ENCODE measurements at places on chromosomes 7 and 10.

DNA sequence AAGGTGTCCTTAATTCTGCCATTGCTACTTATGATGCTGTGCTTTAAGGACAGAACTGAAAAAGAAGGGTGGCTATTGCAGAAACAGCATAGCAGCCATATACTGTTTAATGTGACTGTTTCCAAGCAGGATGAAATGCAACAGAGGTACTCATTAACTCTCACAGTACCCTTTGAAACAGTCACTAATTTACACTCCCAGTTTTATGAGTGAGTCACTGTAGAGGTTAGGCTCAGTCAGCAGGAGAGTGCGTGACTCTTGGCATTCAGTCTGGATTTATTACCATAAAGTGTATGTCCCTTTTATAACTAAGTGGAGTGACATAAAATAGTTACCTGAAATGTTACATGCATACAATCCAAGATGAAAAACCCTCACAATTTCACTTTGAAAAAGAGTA lies 27.7 kb downstream of the ALDH18A1 start:
- no peak for DNase-seq

DNA sequence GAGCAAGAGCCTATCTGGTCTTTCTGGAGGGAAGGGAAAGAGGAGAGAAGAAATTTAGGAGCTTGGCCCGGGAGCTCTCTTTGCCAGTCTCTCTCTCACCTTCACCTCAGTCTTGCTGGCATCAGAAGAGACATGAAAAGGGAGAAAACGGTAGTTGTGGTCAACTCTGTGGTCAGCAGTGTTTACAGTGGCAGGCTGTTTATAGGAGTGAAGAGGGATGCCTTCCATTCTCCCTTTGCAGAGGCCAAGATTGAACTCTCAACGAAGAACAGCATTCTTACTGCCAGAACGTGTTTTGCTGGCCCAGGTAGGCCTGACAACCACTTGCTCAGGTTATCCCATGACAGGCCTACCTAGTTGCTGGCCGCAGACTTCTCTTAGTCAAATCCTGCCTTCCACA lies 133.3 kb downstream of the CCDC3 start:
- no peak for DNase-seq

- peak; percentile 67 for DNase-seq
Measured at GRCh38 chr10:59234816-59235429, 58.5 kb downstream of the PHYHIPL start.

GRCh38 chr10:106506526-106507283 lies 657.8 kb downstream of the SORCS1 start:
- DNase-seq, result peak; percentile 60

DNA sequence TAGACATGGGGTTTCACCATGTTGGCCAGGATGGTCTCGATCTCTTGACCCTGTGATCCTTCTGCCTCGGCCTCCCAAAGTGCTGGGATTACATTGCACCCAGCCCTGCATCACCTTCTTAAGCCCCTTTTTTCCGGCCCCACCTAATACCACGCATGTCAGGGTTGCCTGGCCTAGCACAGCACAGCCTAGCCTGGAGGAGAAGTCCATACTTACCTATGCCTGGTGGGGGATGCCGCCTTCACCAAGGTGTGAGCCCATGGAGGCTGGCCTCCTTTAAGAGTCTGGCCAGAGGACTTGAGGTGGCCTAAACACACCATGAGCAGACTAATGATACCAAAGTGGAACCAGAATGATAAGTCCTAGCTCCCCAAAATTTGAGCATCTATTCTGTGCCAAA lies 22.0 kb upstream of the CUX1 start:
- DNase-seq, result no peak

DNA sequence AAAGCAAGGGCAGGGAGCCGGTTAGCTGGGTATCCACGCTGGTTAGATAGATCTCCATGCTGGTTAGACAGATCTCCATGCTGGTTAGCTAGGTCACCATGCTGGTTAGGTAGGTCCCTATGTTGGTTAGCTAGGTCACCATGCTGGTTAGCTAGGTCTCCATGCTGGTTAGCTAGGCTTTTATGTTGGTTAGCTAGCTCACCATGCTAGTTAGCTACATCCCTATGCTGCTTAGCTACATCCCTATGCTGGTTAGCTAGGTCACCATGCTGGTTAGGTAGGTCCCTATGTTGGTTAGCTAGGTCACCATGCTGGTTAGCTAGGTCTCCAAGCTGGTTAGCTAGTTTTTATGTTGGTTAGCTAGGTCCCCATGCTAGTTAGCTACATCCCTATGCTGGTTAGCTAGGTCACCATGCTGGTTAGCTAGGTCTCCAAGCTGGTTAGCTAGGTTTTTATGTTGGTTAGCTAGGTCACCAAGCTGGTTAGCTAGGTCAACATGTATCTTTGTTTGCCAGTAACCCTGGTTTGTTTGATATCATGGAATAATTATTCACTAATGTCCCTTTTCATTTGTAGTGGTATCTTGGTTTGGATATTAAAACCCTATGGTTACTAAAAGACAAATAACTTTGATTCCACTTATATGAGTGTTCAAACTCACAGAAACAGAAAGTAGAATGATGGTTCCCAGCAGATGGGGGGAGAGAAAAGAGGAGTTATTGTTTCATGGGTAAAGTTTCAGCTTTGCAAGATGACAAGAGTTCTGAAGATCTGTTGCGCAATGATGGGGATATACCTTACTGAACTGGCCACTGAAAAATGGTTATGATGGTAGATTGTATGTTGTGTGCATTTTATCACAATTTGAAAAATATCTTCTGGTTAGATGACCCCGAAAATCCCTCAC lies 136.2 kb downstream of the PRPF18 start:
- peak; percentile 39 for DNase-seq

DNA sequence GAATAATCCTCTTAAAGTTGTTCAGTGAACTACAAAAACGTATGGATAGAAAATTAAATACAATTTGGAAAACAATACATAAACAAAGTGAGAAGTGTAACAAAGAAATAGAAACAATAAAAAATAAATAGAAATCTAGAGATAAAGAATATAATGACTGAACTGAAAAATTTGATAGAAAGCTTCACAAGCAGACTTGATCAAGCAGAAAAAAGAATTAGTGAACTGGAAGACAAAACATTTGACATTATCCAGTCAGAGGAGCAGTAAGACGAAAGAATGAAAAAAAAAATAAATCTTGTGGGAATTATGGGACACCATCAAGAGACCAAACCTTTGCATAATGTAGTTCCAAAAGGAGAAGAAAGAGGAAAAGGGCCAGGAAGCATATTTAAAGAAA lies 32.4 kb upstream of the NPY start:
- no peak for DNase-seq

GRCh38 chr10:75887992-75888680 lies 456.7 kb downstream of the LRMDA start:
- no peak for DNase-seq

Measured in cardiac fibroblast (primary cell).